ENCODE measurements at places on chromosomes 4 and X.
A peak's percentile ranks its signal among the peaks of the same experiment; 100 is the strongest.

- no peak for DNase-seq
These were observed 16.1 kb downstream of the MSMO1 start for GRCh38 chr4:165343353-165344191.

DNA sequence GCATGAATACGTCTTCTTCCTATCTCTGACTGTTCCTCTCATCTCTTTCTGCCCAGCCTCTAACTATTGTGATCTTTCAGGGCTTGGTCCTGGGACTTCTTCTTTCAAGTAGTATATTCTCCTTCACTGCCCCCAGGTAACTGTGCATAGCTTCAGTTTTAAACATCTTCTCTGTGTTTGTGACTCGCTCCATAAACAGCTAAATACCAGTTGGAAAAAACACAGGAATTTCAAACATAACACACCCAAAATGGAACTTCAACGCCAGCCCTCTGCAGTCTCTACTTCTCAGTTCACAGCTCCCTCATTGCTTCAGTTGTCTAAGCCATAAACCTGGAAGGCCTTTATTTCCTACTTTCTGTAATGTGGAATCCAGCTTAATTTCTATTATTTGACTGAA is 16.6 kb downstream of the TRIML2 start:
- DNase-seq = no peak

- no peak for DNase-seq
These were observed 1.0 kb downstream of the SLITRK4 start for GRCh38 chrX:143634663-143635455.

DNA sequence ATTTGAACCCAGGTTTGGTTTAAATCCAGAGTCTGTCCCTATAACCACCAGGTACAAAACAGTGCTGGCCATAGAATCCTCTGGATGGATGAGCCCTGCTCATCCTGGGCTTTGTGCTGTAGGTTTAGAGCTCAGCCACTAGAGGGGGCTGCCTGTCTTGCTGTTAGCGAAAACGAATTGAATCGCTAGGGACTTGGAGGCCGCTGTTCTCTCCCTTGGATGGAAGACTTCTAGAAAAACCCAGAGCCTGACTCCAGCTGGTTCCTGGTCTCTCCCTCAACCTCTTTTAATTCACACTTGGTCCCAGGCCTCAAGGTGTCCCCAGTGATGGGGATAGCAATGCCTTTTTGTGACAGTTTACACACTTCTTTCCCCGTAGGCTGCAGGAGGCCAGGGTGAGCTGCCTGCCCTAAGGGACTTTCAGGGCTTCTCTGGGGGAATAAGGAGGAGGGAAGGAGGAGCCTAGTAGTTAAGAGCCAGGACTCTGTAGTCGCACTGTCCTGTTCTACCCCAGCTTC is 8.7 kb downstream of the RIPPLY1 start:
- peak; percentile 53 for DNase-seq

- DNase-seq = no peak
These were observed 53.8 kb downstream of the FAM53A start for GRCh38 chr4:1630266-1630665.

GRCh38 chr4:140174543-140174942 is 20.6 kb upstream of the MAML3 start:
- DNase-seq = no peak

DNA sequence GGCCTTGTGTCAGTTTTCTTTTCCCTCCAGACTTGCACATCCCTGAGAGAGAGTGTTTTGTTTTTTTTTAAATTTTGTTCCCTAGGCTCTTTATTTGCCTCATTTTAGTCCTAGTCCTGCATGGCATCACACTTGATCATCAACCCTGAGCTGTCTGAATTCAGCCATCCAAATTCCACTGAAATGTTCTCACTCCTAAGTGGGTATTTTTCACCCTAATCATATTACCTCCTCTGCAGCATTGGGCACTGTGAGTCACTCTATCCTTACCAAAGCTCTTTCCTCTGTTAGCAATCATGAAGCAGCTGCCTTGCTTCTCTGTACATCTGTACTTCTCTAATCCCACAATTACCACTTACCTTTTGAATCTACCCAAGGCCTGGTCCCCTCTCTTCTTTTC is 356.6 kb upstream of the MAGEB2 start:
- DNase-seq = no peak

- no peak for DNase-seq
These were observed 197.1 kb upstream of the MAGEB18 start for GRCh38 chrX:25941087-25941486.

DNA sequence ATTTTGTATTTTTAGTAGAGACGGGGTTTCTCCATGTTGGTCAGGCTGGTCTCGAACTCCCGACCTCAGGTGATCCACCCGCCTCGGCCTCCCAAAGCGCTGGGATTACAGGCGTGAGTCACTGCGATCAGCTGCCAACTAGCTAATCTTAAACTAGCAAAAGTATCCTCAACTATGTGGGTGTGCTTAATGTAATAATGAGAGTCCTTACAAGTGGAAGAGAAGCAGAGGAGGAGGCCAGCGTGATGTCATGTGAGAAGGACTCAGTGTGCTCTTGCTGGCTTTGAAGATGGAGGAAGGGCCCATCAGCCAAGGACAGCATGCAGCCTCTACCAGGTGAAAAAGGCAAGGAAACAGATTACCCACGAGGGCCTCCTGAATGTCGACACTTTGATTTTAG is 19.6 kb downstream of the SCD5 start:
- DNase-seq = no peak

DNA sequence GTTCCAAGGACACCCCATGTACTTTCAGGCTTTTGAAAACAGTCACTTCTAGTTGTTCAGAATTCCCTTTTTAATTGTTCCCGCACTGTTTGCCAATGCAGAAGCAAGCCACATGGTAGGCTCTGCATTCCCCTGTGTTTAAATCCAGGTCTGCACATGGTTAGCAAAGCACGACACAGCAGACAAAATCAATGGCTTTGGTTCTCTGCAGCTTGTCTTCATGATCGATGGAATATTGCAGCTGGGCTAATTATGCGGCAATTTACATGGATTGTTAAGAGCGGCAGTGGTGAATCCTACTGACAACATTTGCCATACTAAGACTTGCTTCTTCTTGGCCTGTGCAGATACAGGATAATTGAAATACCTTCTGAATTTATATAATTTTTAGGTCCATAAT is 20.6 kb upstream of the INPP4B start:
- no peak for DNase-seq

DNA sequence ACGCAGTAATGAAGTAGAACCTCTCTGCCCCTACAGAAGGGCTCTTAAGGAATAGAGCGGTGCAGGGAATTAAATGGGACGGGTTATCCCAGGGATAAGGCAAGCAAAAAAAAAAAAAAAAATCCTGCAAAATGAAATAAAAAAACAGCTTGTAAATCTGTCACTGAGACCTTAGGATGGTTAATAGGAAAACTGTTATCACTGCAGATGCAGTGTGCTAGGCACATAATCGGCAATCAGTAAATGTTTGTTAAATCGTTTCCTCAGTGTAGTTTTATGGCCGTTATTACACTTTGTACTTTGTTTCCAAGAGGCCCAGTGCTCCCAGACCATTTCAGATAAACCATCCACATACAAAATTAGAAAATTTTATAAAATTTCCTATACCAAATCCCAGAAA is 1.0 kb downstream of the HNRNPH2 start:
- peak; percentile 73 for DNase-seq

GRCh38 chr4:89307446-89308160 is at the start of gene GPRIN3:
TSS of gene GPRIN3 (minus strand) at chr4:89307800. CDS start at chr4:89250110, 57,690 bp downstream.
- peak; percentile 85 for DNase-seq

DNA sequence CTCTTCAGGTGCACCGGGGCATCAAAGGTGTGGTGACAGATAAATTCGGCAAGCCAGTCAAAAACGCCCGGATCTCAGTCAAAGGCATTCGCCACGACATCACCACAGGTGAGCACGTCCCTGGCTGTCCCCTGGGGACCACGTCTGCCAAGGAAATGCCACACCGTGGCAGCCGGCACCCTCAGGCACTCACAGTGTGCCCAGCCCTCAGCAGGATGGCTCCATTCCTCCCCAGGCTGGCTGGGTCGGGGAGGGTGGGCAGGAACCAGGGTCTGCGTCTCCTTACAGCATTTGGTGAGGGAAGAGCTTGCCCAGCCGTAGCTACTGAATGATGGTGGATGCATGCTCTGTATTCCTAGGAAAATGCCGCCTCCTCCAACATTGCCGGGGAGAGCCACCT is 25.9 kb downstream of the CPZ start:
- DNase-seq = no peak

DNA sequence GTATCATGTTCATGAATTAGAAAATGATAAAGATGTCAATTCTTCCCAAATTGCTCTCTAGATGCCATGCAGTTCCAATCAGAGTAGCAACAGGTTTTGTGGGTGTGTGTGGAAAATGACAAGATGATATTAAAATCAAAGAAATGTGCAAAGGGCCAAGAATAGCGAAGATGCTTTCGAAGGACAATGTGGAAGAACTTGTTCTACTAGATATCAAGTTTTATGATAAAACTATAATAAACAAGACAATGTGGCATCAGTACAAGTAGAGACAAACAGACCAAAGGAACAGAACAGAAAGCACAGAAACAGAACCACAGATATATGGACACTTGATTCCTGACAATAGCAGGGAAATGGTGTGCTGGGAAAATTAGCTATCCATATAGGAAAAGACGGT is 9.0 kb downstream of the TAB3 start:
- no peak for DNase-seq
